ENCODE measurements at places on chromosomes 11 and 22. TPM values are rescaled to one million over a fixed set of nuclear protein-coding genes. Genes with fewer than 3 reads are reported as not detected.

Gene SMIM35
- total RNA-seq: 0.22 TPM

Gene ISX
- total RNA-seq: not detected

- no peaks in the 10 kb centered on the region for H3K36me3 ChIP-seq
- no peak overlapping the region for H3K27ac ChIP-seq
- no peaks in the 10 kb centered on the region for H3K27me3 ChIP-seq
- no peaks in the 10 kb centered on the region for H3K4me1 ChIP-seq
- H3K4me3 ChIP-seq: no peak overlapping the region
These were observed 323.7 kb downstream of the LUZP2 start for GRCh38 chr11:24820541-24820940.

DNA sequence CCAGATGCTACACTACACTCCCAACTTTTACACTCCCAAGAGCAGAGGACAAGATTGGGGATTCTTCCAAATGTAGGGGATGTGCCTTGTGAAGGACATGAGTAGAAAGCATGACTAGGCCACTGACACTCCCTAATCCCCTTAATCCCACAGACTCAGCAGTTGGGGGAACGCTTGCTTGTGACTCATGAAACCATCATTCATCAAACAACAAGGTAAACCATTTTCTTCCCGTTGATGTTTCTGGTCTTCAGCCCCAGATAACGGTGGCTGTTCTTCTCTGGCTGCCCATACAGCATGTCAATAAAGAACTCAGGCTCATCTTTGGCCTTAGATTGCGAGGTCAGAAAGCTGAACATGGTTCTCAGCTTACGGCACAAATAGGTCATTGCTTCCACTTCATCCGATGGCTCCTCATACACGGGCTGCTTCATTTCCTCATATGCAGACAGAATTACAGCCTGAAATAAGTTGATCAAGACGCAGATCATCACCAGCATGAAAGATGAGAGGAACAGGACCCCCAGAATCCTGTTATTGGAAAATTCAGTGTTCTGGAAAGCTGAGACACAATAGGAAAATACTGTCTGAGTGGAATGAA lies 6.4 kb upstream of the CDPF1 start:
- no peak for DNase-seq
- H3K36me3 ChIP-seq: no peaks in the 10 kb centered on the region
- peaks cover 20% of the 10 kb centered on the region for H3K4me1 ChIP-seq
- no peak overlapping the region for H3K27ac ChIP-seq
- no peak overlapping the region for H3K4me3 ChIP-seq

DNA sequence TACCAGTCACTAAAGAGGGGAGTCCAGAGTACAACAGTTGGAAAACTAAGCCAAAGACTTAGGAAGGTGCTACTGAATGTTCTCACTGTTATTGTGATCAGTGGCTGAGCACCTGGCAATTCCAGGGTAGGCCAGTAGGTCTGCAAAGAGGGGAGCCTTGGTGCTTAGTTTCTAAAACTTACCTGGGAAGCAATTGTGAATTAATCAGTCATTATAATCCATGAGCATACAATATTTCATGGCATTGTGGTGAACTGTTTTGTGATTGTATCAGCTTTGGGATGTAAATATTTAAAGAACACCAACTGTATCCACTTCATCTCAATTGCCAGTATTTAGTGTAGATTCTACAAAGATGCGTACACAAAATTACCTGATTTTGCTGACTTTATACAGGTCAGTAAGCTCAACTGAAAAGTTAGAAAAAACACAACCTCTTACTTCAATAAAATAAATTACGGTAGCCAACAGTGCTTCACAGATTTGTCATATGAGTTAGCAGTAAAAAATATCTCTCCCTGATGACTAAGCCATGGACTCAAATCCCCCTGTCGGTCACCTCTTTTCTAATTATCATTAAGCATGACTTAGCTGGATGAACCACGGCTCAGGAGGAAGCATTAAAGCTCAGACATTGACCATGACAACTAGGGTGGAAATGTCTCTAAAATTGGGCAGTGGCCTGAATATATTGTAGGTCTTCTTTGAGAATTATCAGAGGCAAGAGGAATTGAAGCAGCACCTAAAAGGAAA lies 30.8 kb upstream of the SORL1 start:
- DNase-seq: no peak
- H3K4me3 ChIP-seq: no peak overlapping the region
- H3K27me3 ChIP-seq: no peaks in the 10 kb centered on the region
- peaks cover 76% of the 10 kb centered on the region for H3K4me1 ChIP-seq

- H3K4me1 ChIP-seq: no peaks in the 10 kb centered on the region
- H3K36me3 ChIP-seq: no peaks in the 10 kb centered on the region
These were observed 33.9 kb upstream of the IGLL5 start for GRCh38 chr22:22853713-22854112.

DNA sequence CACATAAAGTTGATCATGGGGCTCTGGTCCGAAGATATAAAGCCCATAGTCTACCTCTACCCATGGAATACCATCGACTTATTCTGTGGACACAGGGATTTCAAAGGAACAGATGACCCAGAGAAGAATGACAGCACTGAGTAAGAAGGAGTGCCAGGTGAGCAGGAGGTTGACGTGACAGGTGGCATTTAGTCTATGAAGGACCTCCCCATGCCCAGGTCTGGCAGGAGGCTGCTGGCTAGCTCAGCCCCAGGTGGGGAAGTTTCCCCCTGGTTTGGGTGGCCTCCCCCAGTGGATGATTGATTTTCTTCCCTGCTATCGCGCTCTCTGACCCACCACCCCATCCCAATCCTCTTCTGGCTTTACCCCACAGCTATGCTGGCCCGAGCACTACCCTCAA lies 39.1 kb downstream of the KCNC1 start:
- H3K27ac ChIP-seq: no peak overlapping the region
- no peak for DNase-seq
- H3K4me1 ChIP-seq: no peaks in the 10 kb centered on the region
- no peak overlapping the region for H3K4me3 ChIP-seq
- no peaks in the 10 kb centered on the region for H3K27me3 ChIP-seq

DNA sequence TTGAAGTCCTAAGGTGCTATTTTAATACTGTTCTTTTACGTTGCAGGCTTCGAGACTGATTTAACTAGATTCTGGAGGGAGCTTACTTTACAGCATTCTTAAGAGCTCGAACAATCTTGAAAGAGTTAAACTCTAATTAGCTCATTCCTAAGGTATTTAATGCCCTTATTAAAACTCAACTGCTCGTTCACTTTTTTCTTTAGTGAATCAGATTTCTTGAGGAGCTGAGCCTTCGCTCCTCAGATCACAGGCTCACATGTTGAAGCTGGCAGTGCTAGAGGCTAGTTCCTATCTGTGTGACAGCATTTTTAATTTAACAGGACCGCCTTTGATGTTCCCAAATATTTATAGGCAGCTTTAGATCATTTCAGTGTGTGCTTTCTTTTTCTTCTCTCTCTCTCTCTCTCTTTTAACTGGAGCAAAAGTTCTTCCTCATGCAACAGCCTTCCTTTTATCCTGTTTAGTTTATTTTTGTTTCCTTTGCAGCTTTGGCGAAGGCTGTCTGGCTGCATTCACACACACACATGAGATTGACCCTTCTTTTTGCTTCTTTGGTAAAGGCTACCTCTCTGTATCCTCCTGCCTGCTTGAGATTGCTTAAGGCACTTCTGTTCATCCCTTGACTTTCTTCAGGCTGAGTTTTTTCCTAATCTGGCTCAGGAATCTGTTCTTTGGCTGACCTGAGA lies 21.0 kb downstream of the ZNRF3 start:
- no peaks in the 10 kb centered on the region for H3K36me3 ChIP-seq
- no peak for DNase-seq
- H3K4me1 ChIP-seq: peaks cover 32% of the 10 kb centered on the region

- H3K36me3 ChIP-seq: no peaks in the 10 kb centered on the region
- H3K4me3 ChIP-seq: no peak overlapping the region
- H3K4me1 ChIP-seq: no peaks in the 10 kb centered on the region
- H3K27ac ChIP-seq: no peak overlapping the region
- H3K27me3 ChIP-seq: peaks cover 5% of the 10 kb centered on the region
- DNase-seq: no peak
These were observed 91.9 kb downstream of the LRRC32 start for GRCh38 chr11:76578654-76579055.

- peaks cover 10% of the 10 kb centered on the region for H3K27me3 ChIP-seq
- H3K4me1 ChIP-seq: no peaks in the 10 kb centered on the region
- no peaks in the 10 kb centered on the region for H3K36me3 ChIP-seq
- DNase-seq: no peak
- no peak overlapping the region for H3K4me3 ChIP-seq
These were observed 21.3 kb upstream of the MTNR1B start for GRCh38 chr11:92948116-92948515.

GRCh38 chr11:12164061-12165014 lies 53.9 kb downstream of the MICAL2 start:
- peak overlapping the region; percentile 15 for H3K27ac ChIP-seq
- no peak for DNase-seq
- no peak overlapping the region for H3K4me3 ChIP-seq

- no peaks in the 10 kb centered on the region for H3K27me3 ChIP-seq
- H3K36me3 ChIP-seq: no peaks in the 10 kb centered on the region
- H3K4me3 ChIP-seq: no peak overlapping the region
- H3K27ac ChIP-seq: no peak overlapping the region
- peaks cover 19% of the 10 kb centered on the region for H3K4me1 ChIP-seq
These were observed 12.7 kb upstream of the TSGA10IP start for GRCh38 chr11:65932558-65932919.

DNA sequence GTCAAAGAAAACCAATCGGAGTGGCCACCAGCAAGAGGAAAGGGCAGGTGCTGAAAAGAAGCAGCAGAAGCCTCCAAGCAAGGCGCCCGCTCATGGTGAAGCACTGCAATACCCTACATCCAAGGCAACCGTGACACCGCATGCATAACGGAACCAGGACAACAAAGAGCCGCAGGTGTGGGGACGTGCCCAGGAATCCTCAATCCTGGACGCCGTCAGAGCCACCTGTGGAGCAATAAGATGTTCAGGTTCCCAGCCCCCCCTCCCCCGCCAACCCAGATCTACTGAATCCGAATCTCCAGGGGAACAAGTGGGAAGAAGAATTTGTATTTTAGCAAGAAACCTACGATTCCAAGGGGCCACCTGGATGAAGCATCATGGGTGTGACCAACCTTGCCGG lies 70.8 kb downstream of the SHANK2 start:
- no peaks in the 10 kb centered on the region for H3K36me3 ChIP-seq
- no peak overlapping the region for H3K27ac ChIP-seq
- H3K4me3 ChIP-seq: no peak overlapping the region
- H3K27me3 ChIP-seq: peaks cover 5% of the 10 kb centered on the region

- no peaks in the 10 kb centered on the region for H3K27me3 ChIP-seq
- no peak for DNase-seq
- H3K27ac ChIP-seq: no peak overlapping the region
- no peak overlapping the region for H3K4me3 ChIP-seq
These were observed 11.5 kb upstream of the TPP1 start for GRCh38 chr11:6630632-6631291.

GRCh38 chr11:35367491-35367890 lies 51.9 kb downstream of the SLC1A2 start:
- no peaks in the 10 kb centered on the region for H3K36me3 ChIP-seq
- H3K4me3 ChIP-seq: no peak overlapping the region
- no peak for DNase-seq
- H3K27ac ChIP-seq: no peak overlapping the region

All from activated CD4-positive, alpha-beta memory T cell treated with anti-CD3 and anti-CD28 coated beads for 36 hours (primary cell).